Body of pancreas (tissue), 4 donors: ENCODE measurements at places on chromosomes 5 and 9.

DNA sequence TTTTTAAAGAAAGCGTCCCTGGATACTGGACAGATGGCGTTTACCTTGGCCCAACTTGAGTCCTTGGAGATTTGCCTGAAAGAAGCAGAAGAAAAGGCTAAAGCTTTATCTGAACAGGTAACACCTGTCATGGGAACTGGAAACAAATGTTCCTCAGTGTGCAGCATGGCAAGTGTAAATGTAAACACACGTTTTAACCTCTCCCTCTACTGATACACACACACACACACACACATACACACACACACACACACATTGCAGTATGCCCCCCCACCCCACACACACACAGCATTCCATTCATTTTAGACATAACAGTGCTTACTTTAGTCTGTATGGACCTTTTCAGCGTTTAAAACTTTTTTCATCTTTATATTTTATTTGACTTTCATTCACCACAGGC is 51.1 kb downstream of the CCDC192 start:
- DNase-seq, result peak; percentile 68

GRCh38 chr5:38369692-38370091 is 111.3 kb downstream of the EGFLAM start:
- DNase-seq, result no peak

GRCh38 chr9:72687331-72687730 is 165.9 kb downstream of the TMC1 start:
- no peak for DNase-seq

DNA sequence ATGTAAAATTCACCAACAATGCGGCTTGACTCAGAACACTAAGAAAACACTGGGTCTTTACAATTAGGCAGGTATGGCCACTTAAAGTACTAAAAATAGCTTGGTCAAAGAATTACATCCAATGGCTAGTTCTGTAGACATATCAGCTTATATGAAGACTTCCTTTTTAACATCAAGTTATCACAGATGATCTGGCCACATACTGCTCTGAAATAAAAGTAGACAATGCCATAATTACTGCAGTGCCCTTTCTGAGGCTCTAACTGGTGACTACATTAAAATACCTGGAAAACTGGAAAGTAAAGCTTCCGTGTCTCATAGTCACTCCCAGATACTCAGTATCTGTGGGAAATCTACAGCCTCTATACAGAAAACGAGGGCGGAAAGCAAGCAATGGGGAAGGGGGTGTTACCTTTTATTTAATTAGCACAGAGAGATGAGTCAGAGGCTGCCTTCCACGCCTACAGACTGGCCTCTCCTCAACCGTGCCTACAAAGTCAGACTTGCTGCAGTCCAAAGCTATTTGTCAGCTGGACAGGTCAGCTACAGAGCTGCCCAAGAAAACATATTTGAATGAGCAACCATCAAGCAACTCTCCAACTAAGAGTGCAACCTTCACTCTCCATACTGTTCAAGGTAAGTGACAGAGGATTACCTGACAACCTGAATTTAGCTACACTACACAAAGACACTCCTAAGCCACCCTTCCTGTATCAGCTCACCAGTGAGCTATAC is 8.7 kb downstream of the SERINC5 start:
- peak; percentile 85 for DNase-seq

- DNase-seq, result peak; percentile 92
Observed at GRCh38 chr5:65624025-65624570, at the start of gene TRIM23. Gene TRIM23 (minus strand): TSS chr5:65624333. CDS start chr5:65624274, 59 bp downstream.

DNA sequence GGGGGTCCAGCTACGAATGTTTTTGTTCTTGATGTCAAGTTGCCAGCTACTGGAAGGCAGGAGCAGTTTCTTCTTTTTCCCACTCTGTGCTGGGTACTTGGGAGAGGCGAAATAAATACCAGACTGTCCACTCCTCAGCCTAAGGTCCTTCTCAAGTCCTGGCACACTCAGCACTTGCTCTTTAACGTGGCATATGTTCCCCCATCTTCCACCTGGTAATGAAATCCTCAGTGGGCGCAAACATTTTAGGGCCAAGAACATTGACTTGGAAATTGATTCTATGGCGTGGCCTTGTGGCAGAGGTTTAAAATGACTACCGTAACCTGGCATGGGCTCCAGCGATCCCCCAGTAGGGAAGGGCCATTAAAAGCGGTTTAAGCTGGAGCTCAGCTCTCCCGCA is 51.1 kb upstream of the UBTD2 start:
- no peak for DNase-seq

GRCh38 chr9:136283291-136284235 is 20.3 kb downstream of the CCDC187 start:
- DNase-seq, result peak; percentile 95

DNA sequence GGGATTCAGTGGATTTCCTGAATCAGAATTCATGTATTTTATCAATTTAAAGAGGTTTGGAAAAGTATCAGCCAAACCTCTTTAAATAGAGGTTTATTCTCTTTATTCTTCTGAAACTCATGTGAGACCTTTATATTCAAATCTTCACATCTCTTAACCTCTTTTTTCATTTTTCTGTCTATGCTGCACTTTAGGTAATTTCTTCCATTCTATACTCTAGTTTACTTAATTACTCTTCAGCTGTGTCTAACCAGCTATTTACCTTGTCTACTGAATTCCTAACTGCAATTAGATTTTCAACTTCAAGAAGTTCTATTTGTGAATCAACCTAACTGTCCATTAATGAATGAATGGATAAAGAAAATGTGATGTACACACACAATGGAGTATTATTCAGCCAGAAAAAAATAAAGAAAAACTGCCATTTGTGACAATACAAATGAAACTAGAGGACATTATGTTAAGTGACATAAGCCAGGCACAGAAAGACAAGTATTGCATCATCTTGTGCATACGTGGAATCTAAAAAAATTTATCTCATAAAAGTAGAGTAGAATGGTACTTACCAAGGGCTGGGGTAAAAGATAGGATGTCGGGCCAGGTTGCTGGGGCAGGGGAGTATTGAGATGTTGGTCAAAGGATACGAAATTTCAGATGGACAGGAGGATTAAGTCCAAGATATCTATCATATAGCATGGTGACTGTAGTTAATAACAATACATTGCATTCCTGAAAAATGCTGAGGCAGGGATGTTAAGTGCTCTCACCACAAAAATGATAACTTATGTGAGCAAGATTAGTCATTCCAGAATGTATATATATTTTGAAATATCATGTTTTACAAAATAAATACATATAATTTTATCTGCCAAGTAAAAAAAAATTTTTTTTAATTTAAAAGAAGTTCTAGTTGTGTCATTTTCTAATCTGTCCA is 129.5 kb upstream of the LRRTM2 start:
- DNase-seq, result no peak

GRCh38 chr5:9733486-9733885 is 103.3 kb upstream of the TAS2R1 start:
- no peak for DNase-seq

- DNase-seq, result no peak
Observed at GRCh38 chr9:113600023-113600823, 136.7 kb downstream of the RGS3 start.

GRCh38 chr5:64457846-64458245 is 48.0 kb upstream of the RGS7BP start:
- DNase-seq, result no peak

- DNase-seq, result no peak
Observed at GRCh38 chr5:74415695-74416102, 224.8 kb downstream of the ENC1 start.

DNA sequence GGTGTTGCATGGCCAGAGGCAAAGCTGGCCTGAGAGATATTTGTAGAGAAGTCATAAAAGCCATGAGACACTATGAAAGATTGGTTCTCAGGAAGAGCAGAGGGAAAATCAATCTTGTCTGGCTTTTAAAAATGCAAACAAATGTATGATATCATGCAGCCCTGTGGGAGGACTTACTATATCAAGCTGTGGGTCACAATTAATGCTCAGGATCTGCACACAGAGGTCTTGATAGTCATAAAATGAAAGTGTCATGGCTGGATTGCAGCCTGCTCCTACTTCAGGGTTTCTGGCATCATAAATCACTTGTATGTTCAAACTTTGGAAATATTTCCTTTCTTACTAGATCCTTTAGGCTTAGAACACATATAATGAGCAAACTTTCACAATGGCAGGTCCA is 151.5 kb downstream of the SEMA6A start:
- no peak for DNase-seq

DNA sequence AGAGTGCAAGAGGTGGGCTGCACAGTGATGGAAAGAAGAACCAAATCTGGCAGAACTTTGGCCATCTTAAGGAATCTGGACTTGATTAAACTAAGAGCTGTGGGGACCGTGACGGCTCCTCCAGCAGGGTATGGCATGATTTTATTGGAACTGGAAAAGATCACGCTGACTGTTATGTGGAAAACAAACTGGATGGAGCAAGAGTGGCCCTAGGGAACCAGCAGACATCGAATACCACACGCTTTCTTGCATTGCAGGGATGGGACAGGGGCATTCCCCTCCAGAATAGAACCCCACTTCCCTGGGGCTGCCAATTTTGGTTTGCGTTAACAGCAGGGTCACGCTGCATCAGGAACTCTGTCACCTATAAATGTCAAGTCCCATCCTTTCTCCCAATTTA is 38.8 kb downstream of the INSYN2B start:
- DNase-seq, result no peak

GRCh38 chr5:120586646-120587045 is 122.5 kb downstream of the PRR16 start:
- no peak for DNase-seq

GRCh38 chr9:37412431-37413151 is 9.9 kb upstream of the GRHPR start:
- DNase-seq, result no peak

GRCh38 chr9:72565535-72565934 is 44.1 kb downstream of the TMC1 start:
- DNase-seq, result no peak

- DNase-seq, result no peak
Observed at GRCh38 chr5:76041863-76042262, 41.3 kb upstream of the SV2C start.

- DNase-seq, result peak; percentile 70
Observed at GRCh38 chr5:178331491-178331996, 98.9 kb upstream of the PHYKPL start.

DNA sequence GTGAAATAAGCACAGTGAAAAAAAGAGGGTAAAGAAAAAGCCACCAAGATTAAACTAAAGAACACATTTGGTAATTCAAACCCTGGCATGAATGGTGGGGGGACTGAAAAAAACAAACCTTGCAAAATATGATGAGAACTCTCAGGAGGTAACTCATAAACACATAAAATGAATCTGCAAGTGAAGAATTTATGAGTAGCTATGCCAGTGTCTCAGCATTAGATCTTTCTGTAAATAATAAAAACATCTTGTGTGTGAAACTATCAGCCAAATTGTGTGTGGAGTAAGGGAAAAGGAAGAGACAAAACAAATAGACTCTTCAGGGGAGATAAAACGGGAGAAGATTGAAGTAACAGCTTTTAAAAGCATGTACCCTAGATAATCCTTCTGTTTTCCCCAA is 129.6 kb upstream of the SPEF2 start:
- no peak for DNase-seq

DNA sequence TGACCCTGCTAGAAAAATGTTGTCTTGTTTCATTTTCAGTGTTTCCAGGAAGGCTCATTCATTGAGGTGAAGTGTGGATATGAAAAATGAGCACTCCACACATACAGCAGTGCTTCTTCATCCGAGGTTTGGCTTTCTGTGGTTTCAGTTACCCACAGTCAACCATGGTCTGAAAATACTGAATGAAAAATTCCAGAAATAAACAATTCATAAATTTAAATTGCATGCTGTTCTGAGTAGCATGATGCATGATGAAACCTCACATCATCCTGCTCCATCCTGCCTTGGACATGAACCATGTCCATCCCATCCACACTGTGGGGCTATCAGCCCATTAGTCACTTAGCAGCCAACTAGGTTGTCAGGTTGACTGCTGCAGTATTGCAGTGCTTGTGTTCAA is 10.4 kb upstream of the SLC45A2 start:
- DNase-seq, result no peak

DNA sequence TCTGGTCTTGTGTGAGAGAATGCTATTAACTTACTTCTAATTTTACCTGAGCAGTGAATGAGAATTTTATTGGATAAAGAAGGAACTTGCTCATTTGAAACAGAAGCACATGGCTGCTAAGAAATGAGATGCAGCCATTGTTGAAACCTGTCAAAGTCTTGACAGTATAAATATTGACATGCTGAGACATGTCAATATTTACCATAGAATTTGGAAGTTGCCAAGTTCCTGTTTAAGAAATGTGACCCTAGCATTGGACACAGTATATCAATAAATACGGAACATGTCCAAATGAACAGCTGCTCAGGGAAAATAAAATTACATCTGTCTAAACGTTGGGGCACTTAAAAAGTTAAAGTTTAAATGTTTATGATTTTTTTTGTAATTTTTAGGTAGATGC is 7.8 kb downstream of the XRCC4 start:
- DNase-seq, result no peak

DNA sequence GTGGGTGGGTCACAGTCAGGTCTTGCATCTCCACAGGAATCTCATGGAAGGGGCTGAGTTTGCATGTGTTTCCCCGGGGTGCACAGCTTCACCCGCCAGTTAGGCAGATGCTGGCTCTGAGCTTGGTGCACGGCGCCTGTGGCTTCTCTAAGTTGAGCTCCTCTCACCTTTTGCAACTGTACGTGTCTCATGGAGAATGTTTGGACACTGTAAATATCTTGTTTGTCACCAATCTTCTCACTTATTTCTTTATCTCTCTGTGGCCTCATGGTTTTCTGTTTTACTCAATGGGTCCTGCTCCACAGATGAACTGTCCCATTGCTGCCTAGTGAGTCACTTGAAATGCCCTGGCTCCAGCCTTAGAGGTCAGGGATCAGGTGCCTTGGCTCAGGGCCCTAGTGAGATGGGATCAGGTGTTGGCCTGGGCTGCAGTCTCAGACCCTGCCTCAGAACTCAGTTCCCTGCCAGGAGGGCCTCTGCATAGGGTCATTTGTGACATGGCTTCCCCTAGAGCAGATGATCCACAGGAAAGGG is 61.6 kb downstream of the WNK2 start:
- peak; percentile 9 for DNase-seq

DNA sequence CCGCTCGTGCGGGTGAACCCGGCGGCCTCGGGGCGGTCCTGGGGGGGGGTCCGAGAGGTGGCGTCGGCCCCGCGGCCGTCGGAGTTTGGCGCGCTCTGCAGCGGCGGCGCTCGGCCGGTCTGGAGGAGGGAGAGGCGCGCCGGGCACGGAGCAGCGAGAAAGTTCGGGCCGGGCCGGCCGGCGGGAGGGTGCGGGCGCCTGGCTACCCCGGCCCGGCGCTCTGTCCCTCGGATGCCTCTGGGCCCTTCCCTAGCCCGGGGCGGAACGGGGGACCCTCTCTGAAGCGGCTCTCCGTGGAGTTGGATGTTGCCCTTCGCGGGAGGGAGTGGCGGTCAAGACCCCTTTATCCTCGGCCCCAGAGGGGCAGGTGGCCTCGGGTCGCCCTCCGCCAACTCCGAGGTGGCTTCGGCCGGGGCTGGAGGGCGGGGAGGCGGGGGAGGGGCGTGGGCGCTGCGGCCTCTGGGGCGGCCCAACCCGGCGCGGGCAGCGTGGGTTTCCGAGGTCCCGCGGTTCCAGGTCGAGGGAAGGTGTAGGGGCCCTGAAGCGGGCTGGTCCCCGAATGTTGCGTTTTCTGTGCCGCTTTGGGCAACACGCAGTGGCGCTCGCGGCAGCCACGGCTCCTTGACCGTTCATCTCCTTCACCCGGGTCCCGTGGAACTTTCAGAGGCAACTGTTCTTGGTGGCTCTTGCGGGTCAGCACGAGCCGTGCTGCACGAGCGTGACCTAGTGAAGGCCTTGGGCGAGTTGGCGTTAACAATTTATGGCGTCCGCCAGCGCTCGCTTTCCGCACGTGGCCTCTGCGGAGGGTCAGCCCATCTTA is 290.5 kb downstream of the DOCK8 start:
- DNase-seq, result peak; percentile 28
